ENCODE measurements at places on chromosomes 3 and 15.

DNA sequence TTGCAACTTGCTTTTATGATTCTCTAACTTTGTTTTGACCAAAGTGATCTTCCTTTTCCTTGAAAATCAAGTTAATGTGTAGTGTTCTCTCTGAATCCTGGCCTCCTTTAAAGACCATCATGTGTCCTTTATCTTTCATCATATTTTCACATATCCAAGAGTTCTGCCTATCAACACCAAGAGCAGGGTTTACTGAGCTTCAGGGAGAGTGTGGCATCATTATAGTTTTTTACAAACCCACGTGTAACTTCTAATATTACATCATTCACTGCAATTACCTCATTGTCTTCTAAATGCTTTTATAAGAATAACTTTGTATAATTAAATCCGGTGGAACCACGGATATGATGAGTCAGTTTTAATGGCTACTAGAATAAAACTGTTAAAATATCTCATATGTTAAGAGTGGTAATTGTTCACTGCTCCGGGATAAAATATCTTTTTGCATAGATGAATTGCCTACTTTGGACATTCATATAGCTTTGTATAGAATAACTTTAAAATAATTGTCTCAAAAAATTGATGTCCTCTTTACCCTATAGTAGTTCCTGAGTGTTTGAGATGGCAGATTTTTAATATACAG is 248.8 kb upstream of the GRM7 start:
- no peak for DNase-seq

DNA sequence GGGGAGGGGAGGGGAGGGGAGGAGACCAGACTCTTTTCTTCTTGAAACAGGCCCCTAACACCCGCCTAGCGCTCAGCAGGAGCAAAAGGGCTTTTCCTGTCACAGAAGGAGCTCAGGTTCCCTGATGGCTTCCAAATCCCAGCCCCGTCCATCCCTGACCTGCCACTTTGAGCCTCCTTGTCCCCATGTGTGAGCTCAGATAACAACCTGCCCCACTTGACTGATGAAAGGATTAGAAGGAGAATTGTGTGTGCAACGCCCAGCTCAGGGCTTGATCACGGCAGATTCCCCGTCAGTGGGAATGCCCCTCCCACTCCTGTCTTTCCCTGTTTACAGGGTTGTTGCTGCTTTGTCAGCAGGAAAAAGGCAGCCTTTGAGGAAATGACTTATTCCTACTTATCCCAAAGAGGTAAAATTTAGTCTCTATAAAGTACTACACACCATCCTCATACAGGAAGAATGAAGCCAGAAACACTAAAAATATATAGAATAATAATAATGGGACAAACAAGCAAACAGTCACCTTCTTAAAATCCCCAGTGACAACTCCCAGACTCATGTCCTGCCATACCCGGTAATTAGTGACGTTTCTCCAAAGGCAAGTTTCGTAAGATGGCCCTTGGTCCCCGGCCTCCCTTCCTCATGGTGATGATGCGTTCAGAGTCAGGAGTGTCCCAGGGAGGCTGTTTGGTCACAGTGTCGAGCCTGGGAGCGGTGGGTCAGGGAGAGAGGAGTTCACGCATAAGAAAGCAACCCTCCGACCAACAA is 6.1 kb upstream of the LRRC15 start:
- DNase-seq, result no peak

DNA sequence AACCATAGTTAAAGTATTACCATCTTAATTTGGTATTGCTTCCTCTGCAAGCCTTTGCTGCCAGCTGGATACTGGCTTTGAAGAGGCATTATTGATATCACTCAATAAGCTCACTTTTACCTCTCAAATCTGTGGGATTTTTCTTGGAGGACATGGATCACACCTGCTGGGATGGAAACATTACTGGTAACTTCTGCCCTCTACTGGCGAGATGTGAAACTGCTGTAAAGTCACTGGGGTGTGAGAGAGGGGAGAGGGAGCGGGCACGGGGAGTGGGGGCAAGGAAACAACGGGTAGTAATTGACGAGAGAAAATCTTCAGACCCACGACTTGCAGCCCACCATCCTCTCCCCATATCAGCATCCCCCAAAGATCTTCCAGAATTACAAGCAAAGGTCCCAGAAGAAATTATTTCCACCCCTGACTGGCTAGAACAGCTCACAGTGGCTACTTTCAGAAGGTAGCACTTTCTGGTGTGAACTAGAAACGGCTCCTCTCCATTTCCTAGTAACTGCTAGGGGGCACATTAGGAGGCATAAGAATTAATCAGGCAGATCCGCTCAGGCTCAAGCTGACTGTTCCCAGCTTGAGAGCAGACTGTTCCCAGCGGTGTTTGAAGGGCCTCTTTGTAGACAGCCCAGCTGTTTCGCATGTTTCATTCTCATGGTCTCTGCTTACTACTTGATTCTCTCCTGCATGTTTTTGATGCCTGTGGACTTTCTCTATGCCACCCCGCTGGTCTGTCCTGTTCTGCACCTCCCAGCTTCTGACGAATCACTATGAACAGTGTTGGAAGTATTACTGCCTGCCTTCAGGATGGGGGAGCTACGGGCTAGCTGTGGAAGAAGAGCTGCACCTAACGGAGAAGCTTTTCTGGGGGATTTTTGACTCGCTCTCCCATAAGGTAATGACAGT is 230.4 kb upstream of the CHRM5 start:
- DNase-seq, result no peak

DNA sequence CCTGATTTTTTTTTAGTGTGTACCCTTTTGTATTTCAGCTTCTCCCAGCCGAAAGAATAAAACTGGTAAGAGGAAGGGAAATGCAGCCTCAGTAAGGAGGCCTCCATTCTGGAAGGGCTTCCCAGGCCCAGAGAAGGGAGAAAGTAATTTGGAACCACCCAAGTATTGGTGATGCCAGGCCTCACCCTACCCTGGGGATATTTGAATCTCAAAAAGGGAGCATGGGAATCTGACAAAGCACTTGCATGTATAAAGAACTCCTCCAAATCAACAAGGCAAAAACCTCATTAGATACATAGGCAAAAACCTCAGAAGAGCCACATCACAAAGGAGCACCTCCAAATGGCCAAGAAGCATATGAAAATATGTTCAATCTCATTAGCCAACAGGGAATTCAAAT is 68.8 kb upstream of the GLCE start:
- no peak for DNase-seq

GRCh38 chr3:143832433-143832832 is 15.8 kb downstream of the SLC9A9 start:
- no peak for DNase-seq

GRCh38 chr3:115843206-115843605 is 219.9 kb downstream of the GAP43 start:
- no peak for DNase-seq

Measured in stimulated activated CD4-positive, alpha-beta T cell treated with anti-CD3 and anti-CD28 coated beads, Interleukin-12 subunit alpha, Interleukin-12 subunit beta, amount 100 ng/mL, for 4 hours (primary cell).